ENCODE measurements at places on chromosomes 4 and X.

GRCh38 chr4:185068837-185069236 is 50.5 kb downstream of the HELT start:
- DNase-seq = no peak

DNA sequence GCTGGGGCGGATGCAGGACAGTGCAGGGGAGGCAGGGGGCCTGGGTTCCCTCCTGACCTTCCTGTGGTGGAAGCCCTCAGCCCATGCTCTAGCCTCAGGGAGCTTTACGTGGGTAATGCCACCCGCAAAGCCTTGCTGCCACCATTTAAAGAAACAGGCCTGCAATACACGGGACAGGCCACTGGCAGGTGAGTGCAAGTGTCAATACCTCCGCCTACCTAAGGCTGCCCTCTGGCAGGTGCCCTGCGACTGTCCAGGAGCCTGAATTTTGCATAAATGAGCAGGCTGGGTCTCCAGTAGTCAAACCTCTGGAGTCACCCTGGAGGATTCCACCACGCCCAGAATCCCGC is 5.9 kb downstream of the CRMP1 start:
- no peak for DNase-seq

DNA sequence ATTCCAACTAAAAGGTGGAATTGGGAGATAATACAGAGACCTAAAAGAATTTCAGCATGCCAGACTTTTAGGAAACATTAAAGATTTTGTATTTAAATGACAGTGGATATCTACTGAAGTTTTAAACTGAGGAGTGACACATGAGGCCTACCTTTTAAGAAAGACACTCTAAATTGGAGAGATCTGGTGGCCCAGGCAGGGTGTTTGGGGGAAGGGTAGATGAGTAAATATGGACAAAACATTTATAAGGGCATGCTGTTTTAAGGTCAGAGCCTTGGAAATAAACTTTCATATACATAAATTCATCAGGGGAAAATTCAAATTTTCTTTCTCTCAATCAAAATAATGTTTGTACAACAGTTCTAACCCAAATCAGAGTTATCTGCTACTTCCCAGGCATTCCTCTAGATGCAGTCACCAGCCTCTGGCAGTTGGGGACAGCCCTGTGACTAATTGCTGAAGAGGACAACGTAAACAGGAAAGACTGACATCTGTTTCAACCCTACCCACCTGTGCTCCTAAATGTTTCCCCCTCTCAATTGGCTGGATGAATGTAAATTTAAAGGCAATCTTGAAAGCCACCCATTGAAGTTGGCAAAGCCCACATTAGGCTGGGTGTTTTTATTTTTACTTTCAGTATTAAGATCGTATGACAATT is 1646.9 kb upstream of the ADGRL3 start:
- DNase-seq = no peak

- DNase-seq = peak; percentile 51
Measured at GRCh38 chrX:74924449-74925224, 615 bp downstream of the NEXMIF start.

DNA sequence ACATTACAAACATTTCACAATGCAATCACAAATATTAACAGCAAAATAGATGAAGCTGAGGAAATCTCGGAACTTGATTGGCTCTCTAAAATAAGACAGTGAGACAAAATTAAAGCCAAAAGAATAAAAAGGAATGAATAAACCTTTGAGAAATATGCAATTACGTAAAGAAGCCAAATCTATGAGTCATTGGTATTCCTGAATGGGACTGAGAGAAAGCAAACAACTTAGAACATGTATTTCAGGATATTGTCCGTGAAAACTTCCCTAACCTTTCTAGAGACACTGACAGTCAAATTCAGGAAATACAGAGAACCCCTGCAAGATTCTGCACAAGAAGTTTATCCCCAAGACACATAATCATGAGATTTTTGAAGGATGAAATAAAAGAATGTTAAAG is 48.4 kb upstream of the SPANXN2 start:
- DNase-seq = no peak

GRCh38 chrX:12979616-12980015 is 4.7 kb downstream of the TMSB4X start:
- no peak for DNase-seq

GRCh38 chrX:119015407-119016237 is 41.2 kb downstream of the LONRF3 start:
- no peak for DNase-seq

- peak; percentile 70 for DNase-seq
Measured at GRCh38 chr4:108072300-108072699, 82.6 kb downstream of the HADH start.

DNA sequence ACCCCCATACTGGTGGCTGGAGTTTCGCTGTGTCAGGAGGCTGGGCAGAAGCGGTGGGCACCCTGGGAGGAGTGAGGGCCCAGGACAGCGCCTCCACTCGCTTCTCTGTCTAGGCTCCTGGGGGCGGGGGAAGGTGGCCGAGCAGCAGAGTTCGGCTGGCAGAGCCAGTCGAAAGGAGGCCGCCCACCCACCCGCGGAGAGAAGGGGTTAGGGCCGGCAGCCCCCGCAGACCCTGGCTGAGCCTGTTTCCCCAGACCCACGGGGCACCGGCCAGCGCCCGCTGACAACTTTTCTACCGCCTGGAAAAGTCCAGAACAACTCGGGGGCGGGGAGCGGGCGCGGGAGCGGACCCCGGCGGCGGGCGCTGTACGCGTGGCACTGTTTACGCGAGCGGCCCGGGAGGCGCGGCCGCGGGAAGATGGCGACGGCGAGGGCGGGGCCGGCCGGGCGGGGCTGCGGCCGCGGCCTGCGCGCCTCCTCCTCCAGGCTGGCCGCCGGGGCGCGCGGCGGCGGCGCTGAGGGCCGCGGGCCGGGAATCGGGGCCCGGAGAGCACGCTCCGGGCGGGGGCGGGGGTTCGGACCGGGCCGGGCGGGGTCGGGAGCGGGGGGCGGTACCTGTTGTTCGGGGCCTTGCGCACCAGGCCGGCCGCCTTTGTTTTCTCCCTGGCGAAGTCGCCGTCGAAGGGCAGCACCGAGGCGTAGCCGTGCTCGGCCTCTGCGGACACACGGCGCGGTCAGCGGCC is 628 bp downstream of the MXD4 start:
- DNase-seq = peak; percentile 65

DNA sequence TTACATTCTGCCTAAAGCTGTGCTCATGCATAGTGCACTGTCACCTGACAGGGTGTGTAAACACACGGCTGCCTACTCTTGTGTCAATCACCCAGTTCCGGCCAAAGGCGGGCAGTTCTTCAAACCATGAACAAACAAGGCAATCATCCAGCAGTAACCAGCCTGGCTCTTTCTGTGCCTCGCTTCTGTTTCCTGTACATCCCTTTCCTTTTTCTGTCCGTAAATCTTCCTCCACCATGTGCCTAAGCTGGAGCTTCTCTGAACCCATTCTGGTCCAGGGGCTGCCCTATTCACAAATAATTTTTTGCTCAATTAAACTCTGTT is 60.8 kb upstream of the CBR4 start:
- DNase-seq = no peak

GRCh38 chr4:48483777-48484493 is 792 bp downstream of the SLC10A4 start:
- DNase-seq = peak; percentile 26

DNA sequence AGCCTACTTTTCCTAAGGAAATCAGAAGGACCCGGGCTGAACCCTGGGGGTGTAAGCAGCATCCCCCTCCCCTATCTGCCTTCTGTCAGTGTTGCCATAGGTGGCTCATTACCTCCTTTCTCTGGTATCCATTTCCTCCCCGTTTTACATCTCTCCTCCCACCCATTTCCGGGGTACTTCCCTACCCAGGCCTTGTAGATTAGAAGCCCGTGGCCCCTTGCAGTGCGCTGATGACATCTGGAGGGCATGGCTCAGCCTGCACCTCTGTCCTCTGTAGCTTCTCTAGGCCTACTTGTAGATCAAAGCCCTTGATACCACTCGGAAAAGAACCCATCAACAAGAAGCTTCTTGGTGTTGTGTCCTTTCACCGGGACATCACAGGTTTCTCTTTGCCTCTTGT is 71.8 kb downstream of the NBDY start:
- peak; percentile 53 for DNase-seq

DNA sequence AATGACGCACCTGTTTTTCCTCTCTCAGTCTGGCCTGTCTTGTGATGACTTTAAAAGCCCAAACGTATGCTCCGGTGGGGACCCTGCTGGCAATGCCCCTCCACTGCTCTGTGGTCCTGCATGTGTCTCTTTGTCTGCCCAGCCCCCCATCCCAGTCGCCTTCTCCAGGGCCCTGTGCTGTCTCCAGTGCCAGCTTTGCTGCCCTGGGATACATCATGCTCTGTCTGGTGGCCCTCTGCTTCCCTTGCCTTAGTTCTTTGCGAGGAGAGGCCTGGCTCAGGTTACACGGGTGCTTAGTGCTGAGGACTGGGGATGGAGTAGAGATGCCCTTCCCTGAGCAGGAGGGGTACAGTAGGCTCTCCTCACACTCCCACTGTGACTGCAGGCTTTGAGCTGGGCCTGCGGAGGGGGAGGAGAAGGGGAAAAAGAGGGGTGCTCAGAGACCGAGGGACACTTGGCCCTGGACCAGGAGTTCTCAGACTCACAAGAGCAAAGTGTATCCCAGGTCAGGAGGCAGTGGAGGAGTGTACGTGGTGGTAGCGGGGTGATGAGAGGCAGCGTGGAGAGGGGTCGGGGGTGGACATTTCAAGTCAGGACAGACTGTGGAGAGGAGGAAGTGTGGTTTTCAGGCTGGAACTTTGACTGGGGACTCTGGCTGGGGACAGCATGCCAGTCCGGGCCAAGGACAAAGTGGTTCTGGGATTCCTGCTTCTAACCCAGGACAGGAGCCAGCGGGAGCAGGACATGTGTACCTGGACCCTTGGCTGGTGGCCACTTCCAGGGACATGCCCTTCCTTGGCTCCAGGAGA is 2.8 kb downstream of the APLN start:
- DNase-seq = no peak

DNA sequence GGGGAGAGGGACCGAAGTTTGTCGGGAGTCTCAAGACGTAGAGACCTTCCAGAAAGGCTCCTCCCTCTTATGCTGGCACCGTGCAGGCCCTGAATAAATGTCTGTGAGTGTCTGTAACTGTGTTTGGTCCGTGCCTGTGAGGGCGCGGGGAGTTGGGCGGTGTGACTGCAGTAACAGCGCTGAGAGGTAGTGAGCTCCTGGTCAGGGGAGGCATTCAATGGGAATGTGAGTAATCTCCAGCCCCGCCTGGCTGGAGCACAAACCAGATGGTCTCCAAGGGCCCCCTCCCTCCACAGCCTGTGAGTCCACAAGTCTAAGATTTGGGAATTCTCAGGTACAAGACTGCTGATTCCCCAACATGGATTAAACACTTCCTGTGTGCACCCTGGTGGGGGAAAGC is 100.0 kb downstream of the HMX1 start:
- no peak for DNase-seq

- DNase-seq = no peak
Measured at GRCh38 chr4:34261799-34262314, 1982.5 kb downstream of the ARAP2 start.

DNA sequence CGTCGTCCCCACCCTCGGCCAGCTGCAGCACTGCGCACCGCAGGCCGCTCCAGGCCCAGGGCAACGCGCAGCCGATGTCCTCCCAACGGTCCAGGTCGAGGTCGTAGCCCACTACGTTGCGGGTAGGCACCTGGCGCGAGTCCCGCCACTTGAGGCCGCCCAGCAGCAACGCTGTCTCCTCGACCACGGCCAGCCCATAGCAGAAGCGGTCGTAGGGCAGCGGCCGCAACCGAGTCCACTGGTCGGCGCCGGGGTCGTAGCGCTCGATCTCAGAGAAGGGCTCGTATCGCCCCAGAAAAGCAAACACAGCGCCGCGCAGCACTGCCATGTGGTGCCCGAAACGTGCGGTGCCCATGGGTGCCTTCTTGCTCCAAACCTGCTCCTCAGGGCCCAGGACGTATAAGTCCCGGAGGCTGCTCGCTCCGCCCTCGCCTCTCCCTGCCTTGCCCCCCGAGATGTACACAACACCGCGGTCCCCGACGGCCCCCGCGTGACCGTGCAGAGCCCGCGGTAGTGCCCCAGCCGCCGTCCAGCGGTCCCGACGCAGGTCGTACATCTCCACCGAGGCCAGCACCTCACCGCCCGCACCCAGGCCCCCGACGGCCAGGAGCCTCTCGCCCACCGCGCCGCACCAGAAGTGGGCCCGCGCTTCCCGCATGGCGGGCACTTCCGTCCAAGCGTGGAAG is 2.1 kb downstream of the KLHL34 start:
- DNase-seq = no peak

- DNase-seq = no peak
Measured at GRCh38 chrX:23694606-23695005, 27.3 kb downstream of the PRDX4 start.

DNA sequence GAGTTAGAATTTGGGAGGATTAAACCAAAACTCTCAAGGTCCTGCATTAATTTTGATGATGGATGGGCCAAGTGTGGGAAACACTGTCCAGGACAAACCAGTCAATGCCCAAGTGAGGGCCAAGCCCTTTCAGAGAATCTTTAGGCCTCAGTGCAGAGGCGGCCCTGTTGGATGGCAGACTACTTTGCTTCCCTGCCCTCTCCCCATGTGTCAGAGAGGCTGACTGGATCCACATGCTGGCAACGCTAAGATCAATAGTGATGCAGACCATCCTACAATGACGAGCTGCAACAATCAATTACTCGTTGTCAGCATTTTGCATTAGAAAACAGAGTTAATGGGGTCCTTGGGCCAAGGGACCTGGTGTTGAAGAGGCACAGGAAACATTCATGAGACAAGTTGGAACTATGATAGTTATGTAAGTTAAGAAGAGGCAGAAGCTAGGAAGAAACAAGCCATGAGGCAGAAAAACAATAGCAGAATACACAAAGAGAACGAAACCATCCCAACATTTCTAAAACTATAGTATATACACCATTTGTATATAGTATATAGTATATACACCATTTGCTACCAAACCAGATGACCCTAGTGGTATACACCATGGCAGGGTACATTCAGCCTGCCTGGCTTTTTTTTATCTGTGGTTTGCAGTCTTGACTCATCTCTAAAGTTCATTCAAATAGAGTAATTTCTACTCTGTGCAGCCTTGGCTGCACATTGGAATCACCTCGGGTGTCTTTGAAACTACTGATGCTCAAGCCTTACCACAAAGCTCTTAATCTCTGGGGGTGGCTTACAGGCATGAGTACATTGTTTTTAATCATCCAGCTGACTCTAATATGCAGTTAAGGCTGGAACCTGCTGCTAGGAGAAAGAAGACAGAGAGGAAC is 147.7 kb upstream of the GYPA start:
- DNase-seq = no peak

GRCh38 chrX:53093177-53093655 is 726 bp upstream of the KANTR start:
- DNase-seq = peak; percentile 71
